ENCODE measurements at places on chromosomes 4 and X.

DNA sequence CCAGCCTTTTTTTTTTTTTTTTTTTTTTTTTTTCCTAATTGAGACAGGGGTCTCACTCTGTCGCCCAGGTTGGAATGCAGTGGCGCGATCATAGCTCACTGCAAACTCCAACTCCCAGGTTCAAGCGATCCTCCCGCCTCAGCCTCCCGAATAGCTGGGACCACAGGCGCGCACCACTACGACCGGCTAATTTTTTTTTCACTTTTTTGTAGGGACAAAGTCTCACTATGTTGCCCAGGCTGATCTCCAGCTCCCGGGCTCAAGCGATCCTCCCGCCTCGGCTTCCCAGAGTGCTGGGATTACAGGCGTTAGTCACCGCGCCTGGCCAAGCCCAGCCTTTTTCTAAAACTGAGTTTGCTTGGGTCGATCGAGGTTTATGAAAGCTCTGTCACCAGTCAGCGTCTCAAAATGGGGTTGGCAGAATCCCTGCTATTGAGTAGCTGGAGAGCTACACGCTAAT is 1.3 kb upstream of the OTUD5 start:
- DNase-seq, result no peak

DNA sequence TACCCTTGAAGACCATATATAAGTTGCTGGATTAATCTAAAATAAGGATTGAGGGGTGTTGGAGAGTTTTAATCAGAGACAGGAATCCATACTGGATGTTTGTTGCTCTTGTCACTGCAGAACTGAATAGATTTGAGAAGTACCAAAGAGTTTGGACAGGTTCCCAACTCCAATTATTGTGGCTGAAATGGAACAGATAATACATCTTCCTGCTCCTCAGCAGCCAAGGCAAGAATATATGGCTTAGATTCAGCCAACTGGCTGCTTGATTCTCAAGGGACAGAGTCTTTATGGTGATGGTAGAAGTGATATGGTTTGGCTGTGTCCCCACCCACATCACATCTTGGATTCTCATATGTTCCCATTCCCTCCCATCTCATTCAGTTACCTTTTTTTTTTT is 97.0 kb upstream of the PDHA2 start:
- DNase-seq, result no peak

GRCh38 chr4:154658680-154659405 is 46.4 kb upstream of the FGG start:
- no peak for DNase-seq

DNA sequence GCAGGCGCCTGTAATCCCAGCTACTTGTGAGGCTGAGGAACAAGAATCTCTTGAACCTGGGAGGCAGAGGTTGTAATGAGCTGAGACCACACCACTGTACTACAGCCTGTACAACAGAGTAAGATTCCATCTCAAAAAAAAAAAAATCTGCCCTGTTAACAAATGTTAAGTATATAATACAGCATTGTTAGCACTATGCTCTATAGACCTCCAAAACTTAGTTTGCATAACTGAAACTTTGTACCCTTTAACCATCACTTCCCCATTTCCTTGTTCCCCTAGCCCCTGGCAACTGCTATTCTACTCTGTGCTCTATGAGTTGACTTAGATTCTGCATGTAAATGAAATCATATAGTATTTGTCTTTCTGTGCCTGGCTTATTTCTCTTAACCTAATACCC is 76.7 kb downstream of the TAB3 start:
- DNase-seq, result no peak

DNA sequence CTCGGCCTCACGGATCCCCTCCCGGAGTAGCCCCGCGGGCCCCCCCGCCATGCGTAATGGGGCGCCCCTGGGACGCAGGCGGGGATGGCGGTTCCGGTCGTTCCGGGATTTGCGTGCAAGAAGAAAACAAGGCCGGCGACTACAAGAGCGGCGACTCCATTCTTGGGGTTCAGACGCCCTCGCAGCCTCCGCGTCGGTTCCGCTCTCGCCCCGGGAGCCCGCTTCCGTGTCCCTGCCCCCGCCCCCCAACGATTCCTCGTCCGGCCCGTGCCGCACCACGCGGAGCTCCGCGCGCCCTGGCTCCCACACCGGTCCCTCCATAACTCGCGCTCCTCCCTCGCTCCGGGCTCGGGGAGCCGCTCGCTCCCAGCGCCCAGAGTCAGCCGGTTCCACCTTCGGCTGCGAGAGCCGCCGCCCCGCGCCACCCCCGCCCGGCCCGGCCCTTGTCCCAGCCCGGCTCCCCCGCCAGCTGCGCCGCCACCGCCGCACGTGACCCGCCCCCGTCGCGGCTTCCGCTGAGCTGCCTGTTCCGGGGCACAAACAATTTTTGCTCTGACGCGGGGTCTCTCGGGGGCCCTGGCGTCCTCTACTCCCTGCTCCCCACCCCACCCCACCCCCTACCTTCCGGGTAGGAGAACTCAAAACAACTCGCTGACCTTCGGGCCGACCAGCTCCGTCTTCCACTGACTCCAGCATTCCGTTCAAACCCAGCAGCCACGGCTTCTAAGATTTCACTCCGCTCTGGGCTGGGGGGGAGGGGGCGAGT is 78.8 kb upstream of the BCOR start:
- no peak for DNase-seq

- DNase-seq, result no peak
These were observed 1.1 kb downstream of the HTT start for GRCh38 chr4:3075652-3075981.

DNA sequence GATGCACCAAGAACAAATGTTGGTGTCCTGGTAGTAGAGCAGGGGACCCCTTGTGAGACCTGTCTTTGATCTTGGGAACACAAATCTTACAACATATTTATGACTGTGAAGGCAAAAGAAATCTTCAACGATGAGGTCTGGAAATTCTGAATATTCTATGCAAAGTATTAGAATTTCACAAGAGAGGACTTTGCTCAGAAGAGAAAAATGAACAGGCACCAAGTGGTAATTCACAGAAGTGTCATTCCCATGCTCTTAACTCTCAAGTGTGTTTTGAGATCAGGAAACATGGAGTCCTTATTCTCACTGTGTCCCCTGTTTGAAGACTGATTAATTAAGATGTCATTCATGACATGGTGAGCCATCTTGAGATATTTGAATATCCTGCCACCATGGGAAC is 52.5 kb downstream of the COQ2 start:
- DNase-seq, result no peak

DNA sequence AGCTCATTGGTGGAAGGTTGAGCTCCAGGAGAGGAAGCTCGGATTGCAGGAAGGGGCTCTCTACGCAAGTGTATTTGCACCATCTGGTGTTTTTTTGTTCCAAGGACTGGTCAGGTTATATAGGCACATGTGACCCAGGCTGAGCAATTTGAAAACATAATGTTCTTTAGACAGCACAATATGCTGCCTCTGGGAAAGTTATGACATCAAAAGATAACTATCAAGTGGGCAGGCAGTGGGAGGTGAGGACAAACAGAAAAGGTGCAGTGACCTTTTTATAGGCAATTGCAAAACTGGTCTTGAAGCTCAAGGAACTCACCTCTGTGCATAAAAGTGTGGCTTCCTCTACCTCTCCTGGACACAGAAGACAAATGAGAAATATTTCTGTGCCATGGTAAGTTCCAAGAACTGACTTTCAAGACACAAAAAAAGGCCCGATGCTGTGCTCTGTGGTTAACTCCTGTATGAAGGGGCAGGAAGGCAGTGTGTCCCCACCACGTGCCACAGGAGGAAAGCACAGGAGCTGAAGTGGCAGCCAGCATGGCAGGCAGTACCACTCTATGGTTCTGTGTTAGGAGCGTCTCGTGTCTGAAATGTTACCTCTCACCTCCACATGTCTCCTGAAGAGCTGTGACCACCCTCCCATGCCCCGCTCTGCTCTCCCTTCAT is 128.6 kb downstream of the SHROOM3 start:
- no peak for DNase-seq

DNA sequence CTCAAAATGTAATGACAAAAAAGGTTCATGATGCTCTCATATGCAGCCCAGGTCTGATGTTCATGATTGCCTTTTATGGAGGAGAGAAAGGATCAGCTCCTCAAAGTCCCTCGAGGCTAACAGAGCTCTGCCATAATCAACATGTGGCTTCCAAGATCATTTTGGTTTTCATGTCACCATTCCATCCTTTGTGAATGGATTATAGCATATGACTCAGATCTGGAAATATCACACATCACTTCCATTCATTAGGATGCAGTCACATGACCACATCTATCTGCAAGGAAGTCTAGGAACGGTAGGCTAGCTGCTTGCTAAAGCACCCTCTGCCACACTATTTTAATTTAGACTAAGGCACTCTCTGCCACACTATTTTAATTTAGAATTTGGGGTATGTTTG is 77.6 kb downstream of the COX18 start:
- no peak for DNase-seq

GRCh38 chrX:54509400-54509799 is 13.4 kb upstream of the FGD1 start:
- DNase-seq, result no peak

DNA sequence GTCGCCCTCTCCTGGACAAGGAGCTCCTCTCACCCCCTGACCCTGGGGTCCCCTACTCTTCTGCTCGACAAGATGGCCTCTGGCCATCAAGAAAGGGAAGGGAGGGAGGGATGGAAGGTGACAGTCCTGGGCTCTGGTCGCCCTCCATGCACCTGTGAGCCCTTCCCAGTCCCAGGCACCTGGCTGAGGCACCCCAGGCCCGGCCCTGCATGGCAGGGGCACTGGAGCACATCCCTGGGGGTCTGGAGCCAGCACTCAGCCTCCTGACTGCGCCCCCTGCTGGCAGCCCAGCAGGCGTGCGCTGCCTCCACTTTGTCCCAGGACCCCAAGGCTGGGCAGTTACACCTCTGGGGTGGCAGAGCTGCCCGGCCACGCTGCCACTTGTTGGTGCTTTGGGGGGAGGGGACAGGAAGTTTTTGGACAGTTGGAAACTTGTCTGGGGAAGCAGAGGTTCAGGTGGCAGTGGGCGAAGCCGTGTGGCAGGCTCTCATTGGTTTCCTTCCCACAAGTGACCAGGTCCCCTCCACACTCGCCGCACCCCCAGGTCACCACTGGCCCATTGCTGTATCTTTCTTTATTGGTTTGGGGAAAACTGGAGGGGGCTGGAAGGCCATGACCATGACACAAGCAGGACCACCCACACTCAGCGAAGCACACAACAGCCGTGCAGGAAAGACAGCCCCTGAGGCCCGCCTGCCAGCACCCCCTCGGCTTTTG is 4.3 kb downstream of the PNCK start:
- no peak for DNase-seq

DNA sequence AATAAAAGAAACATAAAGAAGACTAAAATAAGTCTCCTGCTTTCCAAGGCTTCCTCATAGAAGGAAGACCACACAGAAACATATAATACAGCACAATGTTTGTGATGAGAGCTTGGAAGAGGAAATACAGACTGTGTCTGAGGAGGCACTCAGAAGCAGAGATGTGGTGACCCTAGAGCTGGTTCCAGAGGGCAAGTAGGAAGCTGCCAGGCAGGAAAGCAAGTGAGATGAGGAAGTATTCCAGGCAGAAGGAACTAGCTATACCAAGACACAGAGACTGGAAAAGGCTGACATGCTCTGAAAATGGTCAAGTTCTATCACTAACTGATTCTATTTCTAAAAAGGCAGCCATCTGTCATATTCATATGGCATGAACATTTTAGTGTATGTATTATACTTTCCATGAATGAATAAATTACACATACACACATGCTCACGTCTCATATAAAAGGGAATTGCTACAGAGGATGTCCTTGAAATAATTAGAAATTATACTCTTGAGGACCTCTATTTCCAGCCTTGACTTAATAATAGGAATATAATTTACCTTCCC is 16.6 kb upstream of the HSFX2 start:
- no peak for DNase-seq

- peak; percentile 1 for DNase-seq
These were observed 553 bp upstream of the MED28 start for GRCh38 chr4:17613761-17614415.

GRCh38 chr4:17704020-17704650 is 77.3 kb downstream of the FAM184B start:
- no peak for DNase-seq

DNA sequence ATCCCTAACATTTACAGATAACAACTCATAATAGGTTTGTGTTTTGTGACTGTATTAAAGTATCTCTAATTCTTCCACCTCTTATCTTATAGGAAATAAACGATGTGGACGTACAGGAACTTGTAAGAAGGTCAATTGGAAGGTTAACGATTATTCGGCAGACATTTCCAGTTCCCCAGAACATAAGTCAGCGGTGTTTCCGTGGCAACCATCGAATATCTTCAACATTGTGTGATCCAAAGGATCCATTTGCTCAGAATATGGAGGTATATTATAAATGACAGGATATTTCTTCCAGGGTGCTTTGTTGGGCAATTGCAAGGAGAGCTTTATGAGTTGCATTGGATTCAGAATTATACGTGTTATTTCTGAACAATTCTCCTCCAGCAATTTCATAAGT is 611.9 kb upstream of the ATOH1 start:
- DNase-seq, result no peak

- no peak for DNase-seq
These were observed 292.3 kb upstream of the FSTL5 start for GRCh38 chr4:162456106-162456505.

DNA sequence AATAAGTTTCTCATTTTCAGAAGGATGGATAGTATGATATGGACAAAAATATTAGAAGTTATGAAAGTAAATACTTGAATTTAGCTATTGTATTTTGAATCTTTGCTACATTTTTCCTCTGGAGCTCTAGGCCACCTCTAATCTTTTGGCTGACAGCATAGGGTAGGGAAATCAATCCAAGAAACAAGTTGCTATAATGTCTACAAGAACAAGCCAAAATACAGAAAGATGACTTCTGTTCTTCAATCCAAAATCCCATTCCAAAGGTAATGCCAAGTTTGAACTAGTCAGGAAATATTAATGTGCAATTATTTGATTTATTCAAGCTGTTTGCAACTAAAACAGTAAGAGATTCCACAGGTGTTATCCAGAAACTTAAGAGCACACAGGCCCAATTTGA is 1323.1 kb downstream of the ADGRL3 start:
- no peak for DNase-seq

- DNase-seq, result no peak
These were observed 9.5 kb upstream of the BEX1 start for GRCh38 chrX:103073467-103073866.

DNA sequence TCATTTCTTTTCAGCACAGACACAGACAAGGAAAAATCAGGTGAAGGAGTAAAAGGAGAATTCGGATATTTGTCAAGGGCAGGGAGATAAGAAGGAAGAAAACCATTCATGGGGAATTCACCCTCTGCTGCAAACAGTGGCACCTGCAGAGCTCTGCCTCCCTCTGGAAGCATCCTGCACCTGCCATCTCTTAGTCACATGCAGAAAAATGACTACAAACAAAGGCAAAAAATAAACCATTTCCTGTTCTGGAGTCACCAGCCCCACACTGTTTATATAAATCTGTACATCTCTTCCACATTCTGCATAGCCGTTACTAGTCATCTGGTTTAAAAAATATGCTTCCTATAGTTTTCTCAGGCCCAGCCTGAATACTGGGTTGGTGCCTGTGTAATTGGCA is 205.3 kb downstream of the ARAP2 start:
- DNase-seq, result no peak

GRCh38 chr4:19095491-19096046 is 1074.0 kb upstream of the LCORL start:
- DNase-seq, result no peak

- no peak for DNase-seq
These were observed 719.5 kb upstream of the SLIT2 start for GRCh38 chr4:19531906-19532848.

Measured in activated CD8-positive, alpha-beta memory T cell treated with anti-CD3 and anti-CD28 coated beads for 1 hour (primary cell).